ENCODE measurements at places on chromosomes 2 and 18. TPM values are rescaled to one million over a fixed set of nuclear protein-coding genes. Genes with fewer than 3 reads are reported as not detected.

The MYL12A gene
- total RNA-seq: 615 TPM

The RIT2 gene
- total RNA-seq: not detected

The L3MBTL4 gene
- not detected for total RNA-seq

The CACNB4 gene
- 1.2 TPM for total RNA-seq

The CD8A gene
- total RNA-seq: not detected

The ABCG8 gene
- total RNA-seq: not detected
